NCI-H1105 treated with DMSO at 0.1 percent for 48 hours (cell line): ENCODE measurements at places on chromosomes 2 and 18.

- DNase-seq = no peak
These were observed 107.3 kb upstream of the RASGRP3 start for GRCh38 chr2:33369191-33369590.

DNA sequence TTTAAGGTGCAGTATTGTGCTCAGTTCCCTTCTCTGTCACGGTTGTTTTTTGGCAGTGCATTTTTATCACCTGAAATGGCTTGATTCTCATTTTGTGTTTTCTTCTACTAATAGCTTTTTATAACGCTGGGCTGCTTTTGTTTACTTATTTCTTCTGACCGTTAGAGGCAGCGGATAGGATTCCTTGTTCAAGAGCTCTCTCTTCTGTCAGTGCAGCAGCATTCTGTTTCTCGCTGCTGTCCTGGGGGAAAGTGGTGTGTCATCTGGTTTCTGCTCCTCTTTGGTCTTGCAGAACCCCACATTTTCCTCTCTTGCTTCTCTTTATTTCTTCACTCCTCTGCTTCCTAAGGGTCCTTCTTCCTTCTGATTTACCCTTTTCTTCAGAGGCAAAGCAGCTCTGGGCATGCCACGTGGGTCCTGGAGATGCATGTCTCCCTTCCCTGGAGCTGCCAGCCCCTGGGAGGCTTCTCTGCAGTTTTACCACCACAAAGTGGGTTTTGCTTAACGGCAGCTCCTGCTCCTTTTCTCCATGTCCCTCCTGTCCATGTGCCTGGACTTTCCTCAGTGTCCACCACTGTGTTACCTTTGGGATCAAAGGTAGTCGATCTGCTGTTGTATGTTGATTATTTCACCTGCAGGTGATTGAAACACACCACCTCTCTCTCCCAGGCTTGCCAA lies 47.3 kb upstream of the SNTG2 start:
- peak; percentile 3 for DNase-seq

- no peak for DNase-seq
These were observed 157.1 kb downstream of the GALNT3 start for GRCh38 chr2:165636959-165637358.

DNA sequence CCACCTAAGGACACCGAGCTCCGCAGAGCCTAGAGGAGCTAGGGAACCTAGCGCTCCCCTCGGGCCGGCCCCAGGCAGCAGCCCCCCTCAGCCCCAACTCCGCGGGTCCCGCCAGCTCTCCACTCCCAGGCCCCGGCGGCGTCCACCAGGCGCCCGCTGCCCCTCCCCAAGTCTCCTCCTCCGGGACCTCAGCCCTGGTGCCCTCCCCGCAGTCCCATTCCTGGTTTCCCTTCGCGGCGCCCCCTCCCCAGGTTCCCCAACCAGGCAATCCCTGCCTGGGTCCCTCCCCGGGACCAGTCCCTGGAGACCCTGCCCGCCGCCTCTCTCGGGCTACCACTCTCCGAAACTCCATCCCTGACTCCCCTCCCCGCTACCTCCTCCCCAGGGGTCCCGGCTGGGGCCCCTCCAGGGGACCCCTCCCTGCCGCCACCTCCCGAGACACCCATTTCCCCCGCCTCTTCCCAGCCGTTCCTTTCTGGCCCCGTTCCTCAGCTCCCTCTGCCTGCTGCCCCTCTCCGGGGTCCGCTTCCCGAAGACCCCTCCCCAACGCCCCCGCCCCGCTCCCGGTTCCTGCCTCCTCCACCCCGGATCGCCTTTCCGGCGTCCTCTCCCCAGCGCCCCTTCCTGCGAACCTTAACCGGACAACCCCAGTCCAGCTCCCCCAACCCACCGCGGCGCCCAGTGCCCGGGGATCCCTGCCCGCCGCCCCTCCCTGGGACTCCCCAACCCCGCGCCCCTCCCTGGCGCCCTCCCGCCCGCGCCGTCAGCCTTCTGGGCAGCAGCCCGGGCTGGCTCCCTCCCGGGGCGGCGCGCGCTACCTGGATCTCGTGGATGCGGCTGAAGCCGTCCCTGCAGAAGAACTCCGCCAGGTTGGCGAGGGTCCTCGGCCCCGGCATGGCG lies 678 bp downstream of the CYP27C1 start:
- DNase-seq = no peak

DNA sequence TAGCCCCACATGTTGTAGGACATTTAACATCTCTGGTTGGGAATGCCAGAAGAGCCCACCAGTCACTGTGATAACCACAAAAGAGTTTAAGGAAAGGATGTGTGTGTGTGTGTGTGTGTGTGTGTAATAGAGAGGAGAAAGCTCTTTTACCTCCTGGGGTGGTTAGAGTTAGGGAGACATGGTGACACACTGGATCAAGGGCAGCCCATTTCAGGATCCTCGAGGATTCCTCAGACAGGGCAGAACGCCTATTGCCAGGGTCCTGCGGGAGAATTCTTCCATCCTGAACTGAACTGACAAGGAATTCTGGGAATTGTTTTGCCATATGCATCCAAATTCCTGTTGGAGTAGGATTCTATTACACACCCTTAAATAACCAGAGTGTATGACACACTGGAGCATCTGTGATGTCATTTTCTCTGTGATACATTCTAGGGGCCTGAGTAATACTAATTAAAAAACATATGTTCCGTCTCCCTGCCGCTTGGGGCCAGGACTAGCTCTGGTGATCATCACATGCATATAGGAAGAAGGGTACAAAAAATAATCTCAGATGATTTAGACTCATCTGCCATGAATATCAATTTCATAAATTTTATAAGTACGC lies 156.4 kb upstream of the MMADHC start:
- no peak for DNase-seq

GRCh38 chr18:564708-565561 lies 15.2 kb upstream of the CETN1 start:
- no peak for DNase-seq

DNA sequence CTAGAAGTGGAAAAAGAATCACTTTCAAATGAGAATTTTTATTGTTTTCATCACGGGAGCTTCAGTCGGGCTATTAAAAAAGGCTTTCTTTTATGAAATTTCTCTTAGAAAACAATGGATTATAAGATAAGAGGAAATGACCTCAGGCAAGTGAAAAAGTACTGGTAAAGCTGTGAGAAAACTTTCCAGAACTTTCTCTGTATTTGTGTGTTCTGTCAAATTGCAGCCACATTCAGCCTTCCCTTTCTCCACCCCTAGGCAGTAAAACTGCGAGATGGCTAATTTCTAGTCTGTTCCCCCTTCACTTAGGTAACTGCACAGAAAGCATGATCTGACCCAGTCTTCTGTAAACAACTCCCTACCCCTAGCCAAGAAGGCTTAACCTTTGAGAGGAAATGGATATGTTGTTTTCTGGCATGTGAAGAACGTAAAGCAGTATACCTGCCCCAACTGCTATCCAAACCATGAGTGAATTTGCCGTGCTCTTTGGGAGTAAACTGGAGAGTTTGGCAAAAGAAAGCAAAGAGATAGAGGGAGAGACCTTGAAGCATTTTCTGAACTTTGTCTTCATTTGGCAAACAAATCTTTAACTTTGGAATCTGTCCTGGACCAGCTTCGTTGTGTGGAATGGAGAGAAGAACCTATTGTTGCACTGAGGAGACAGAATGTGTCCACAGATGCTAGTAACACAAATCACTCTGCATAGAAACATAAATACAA lies 105.4 kb downstream of the ETAA1 start:
- no peak for DNase-seq

DNA sequence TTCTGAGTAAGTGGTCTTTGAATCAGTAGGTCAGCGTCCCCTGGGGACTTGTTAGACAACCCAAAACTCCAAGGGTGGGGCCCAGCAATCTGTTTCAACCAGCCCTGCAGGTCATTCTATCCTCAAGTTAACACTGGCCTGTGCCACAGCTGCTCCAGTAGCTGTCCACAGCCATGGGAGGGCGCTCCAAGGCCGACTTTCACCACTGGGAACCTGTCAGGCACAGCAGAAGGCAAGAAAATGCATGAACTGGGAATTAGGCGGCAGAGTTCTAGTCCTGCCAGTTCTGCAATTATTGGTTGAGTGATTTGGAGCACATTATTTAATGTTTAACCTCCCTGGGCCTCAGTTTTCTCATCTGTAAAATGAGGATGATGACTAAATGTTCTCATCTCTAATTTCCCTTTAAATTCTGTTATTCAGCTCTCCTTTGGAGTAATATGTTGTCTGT lies 17.4 kb upstream of the MRPL33 start:
- DNase-seq = no peak

DNA sequence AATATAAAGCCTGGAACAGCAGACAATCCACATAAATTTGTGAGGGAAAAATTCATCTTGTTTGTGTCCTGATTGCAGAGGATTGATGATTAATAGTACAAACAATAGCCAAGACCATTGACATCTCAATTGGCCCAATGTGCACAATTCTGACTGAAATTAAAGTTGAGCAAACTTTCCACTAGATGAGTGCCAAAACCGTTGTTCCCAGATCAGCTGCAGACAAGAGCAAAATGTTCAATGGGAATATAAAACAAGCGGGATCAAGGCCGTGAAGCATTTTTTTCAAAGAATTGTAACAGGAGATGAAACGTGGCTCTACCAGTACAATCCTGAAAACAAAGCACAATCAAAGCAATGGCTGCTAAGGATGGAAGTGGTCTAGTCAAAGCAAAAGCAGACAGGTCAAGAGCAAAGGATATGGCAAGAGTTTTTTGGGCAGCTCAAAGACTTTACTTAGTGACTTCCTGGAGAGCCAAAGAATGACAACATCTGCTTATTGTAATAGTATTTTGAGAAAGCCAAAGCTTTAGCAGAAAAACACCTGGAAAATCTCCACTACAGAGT lies 55.9 kb upstream of the KIF5C start:
- DNase-seq = no peak

- no peak for DNase-seq
These were observed 10.1 kb upstream of the RNU4ATAC start for GRCh38 chr2:121520641-121520994.

- no peak for DNase-seq
These were observed 2036.1 kb upstream of the LRRTM1 start for GRCh38 chr2:82340578-82341053.

DNA sequence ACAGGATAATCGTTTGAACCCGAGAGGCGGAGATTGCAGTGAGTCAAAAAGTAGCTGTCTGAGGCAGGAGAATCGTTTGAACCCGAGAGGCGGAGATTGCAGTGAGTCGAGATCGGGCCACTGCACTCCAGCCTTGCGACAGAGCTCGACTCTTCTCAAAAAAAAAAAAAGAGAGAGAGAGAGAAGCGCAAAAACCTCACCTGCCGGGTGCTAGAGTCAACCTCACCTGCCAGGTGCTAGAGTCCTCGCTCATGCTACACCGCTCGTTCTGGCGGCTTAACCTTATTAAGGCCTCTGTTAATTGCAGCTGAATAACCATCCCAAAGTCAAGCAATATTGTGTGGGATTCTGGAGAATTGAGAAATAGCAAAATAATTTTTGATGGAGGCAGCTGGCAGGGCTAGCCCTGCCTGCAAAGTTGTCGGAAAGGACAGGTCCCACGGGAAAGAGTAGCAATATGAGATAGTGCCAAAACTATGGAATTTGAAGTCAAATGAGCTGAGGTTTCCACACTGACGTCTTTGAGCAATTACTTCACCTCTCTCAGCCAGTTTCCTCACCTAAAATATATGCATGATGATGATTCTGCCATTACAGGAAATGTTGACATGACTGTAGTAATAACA lies 644 bp upstream of the DYM start:
- peak; percentile 57 for DNase-seq

DNA sequence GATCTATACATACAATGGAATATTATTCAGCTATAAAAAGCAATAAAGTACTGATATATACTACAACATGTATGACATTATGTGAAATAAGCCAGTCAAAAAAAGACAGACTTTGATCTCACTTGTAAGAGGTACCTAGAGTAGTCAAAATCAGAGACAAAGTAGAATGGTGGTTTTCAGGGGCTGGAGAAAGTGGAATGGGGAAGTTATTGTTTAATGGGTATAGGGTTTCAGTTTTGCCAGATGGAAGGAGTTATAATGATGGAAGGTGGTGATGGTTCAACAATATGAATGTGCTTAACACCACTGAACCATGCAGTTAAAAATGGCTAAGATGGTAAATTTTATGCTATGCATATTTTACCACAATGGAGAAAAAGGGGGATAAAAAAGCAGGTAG lies 6.3 kb downstream of the COBLL1 start:
- no peak for DNase-seq

GRCh38 chr2:137333386-137334165 lies 568.2 kb downstream of the THSD7B start:
- no peak for DNase-seq

GRCh38 chr18:5817816-5818215 lies 77.5 kb downstream of the TMEM200C start:
- DNase-seq = no peak

- no peak for DNase-seq
These were observed 48.2 kb upstream of the PPM1B start for GRCh38 chr2:44120428-44120827.

DNA sequence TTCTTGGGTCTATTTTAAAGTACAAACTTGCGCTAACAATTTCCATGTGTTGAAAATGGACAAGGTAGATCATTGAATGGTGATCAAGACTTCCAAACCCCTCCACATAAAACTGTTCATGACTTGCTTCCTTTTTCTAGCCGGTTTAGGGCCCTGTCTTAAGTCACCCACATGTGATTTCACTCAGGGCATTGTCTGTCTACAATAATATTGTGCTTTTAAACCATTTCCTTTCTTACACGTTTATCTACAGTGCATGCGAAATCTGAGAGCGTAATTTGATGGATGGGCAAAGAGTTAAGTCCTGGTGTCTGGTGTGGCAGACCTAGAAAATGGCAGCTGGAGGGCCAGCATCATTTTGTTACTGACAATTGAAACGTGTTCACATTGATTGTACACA lies 2.0 kb upstream of the ZNF516 start:
- DNase-seq = no peak

DNA sequence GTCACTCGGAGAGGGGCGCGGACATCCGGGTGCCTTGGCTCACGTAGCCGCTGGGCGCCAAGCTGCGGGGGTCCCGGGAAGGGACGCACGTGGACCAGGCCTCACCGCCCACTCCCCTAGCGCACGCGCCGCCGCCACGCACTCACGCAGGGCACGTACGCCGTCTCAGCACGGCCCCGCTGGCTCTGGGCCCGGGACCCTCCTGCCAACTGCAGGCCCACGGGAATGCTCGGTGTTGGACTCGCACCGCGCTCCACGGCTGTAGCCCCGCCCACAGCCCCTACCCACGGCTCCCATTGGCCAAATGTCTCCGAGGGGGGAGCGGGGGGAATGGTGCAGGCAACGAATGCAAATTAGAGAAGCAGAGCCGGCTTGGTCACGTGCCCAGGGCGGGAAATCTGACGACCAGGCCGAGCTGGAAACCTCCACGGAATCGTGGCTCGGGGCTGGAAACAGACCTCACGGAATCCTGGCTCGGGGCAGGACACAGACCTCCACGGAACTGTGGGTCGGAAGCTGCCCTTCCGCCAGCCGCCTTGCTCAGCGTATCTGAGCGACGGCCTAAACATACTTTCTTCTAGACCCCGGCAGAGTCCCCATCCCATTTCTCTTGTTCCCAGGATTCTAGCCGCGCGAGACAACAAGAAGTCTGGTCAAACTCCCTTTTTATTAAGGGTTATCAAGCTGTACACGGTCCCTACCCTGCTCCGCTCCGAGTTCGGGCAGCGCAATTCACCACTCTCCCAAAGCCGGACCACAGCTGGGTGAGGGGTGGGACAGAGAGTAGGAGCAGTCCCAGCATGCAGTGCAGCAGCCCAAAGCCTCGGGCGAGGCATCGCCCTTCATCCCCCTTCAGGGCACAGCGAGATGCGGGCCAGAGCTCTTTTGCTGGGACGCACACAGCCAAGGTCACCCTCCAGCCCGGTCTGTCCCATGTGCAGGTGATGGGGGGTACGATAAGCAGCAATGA lies at the start of gene ABCB6:
Gene ABCB6, minus strand, starts transcription at position 227 of the 970 bp plus-strand sequence. CDS start 285 bp downstream, outside the sequence.
- DNase-seq = peak; percentile 87

- DNase-seq = no peak
These were observed 1.3 kb downstream of the SFTPB start for GRCh38 chr2:85666435-85667316.

GRCh38 chr2:175575346-175576258 lies 394.1 kb upstream of the ATP5MC3 start:
- DNase-seq = no peak
